ENCODE measurements at places on chromosomes 4 and X.

DNA sequence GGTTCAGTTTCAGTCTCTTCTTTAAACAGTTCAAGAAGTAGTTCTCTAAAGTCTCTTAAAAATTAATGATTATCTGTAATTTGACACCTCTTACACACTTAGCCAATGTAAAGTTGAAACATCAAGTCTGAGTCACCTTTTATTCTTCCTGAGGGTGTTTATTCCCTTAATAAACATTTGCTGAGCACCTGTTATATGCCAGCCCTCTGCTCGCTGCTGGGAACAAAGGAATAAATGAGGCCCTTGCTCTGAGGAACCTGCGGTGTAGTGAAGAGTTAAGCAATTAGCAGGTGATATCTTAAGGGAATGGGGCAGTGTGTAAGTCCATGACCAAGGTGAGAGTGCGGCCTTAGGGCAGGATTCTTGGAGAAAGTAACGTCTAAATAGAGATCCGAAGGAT, 5.2 kb upstream of the NDNF start:
- no peak for DNase-seq

- no peak for DNase-seq
Observed at GRCh38 chr4:13471400-13471799, 12.7 kb downstream of the RAB28 start.

- DNase-seq, result no peak
Observed at GRCh38 chr4:15427161-15427560, 672 bp upstream of the C1QTNF7 start.

- DNase-seq, result no peak
Observed at GRCh38 chr4:75666299-75666698, 6.9 kb downstream of the G3BP2 start.

DNA sequence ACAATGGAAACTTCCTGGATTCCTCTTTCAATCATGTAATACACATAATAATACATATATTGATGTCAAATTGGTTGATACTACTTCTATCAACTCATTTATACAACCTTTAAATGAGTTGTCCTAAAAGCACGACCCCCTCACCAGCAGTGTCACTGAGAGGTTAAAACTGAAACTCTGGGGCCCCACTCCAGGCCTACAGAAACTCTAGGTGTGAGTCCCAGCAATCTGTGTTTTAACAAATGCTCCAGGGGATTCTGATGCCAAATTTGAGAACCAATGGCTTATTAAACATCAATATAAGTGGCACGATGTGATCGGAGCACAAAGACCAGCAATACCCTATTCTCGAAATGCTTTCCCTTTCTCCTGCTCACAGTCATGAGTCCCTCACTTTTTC, 47.9 kb downstream of the ATP8A1 start:
- DNase-seq, result no peak

- no peak for DNase-seq
Observed at GRCh38 chr4:13641084-13641483, 13.6 kb upstream of the BOD1L1 start.

DNA sequence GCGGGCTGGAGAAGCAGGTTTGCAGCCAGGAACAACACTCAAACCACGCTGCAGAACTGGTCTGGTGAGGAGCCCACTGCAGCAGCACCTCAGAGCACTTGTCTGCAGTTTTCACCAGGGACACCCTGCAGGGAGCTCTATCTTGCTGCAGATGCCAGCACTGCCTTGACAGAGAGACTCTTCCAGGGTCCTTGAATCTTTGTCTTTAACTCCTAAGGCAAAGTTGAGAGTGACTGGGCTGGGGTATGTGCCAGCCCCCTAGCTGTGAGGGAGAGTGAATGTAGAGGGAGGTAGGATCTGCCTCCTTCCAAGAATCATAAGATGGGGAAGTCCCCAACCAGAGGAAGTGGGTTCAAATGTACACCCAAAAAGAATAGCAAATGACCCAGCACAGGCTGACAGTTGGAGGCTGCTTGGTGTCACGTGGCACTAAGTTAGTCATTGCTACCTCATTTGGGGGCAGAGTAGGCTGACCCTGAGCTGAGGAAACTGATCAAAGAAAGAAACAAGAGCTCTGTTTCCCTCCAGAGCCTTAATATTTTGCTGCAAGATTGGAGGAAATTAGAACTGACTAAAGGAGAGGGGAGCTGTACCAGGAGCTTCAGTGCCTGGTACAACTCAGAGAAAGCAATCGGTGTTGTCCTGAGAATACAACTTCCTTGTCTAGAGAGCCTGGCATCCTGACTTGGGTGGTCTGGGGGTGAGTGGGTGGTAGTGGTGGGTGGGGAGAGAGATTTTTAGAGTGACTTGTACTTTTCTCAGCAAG, 28.2 kb upstream of the HUWE1 start:
- DNase-seq, result no peak

GRCh38 chrX:118348186-118348810, 2.4 kb downstream of the WDR44 start:
- no peak for DNase-seq

DNA sequence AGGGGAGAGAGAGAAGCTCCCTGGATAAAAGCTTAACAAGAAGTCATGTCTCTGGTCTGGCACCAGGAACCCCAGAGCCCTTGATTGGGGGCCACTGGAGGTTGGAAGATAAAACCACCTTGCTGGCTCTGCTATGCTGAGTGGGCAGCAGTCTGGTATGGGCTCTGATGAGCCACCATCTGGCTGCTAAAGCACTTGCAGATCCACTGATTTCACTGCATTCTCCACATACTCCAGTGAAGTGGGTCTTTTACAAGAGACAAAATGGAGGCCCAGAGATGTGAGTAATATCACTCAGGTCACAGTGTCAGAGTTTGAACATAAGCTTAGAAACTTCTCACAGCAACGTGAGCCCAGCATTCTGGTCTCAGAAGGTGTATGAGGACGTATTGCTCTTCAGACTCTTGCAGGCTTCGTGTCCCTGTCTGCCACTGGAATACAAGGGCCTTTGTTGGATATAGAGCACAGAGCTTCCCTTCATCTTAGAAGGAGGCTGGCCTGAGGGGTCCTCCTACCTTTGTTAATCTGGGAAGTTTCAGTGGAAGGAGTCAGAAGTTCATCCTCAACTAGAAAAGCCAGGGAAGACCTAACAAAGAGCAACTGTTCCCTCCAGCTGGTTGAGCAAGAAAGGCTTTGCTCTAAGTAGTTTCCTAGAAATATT, 11.8 kb downstream of the CLDN2 start:
- no peak for DNase-seq

DNA sequence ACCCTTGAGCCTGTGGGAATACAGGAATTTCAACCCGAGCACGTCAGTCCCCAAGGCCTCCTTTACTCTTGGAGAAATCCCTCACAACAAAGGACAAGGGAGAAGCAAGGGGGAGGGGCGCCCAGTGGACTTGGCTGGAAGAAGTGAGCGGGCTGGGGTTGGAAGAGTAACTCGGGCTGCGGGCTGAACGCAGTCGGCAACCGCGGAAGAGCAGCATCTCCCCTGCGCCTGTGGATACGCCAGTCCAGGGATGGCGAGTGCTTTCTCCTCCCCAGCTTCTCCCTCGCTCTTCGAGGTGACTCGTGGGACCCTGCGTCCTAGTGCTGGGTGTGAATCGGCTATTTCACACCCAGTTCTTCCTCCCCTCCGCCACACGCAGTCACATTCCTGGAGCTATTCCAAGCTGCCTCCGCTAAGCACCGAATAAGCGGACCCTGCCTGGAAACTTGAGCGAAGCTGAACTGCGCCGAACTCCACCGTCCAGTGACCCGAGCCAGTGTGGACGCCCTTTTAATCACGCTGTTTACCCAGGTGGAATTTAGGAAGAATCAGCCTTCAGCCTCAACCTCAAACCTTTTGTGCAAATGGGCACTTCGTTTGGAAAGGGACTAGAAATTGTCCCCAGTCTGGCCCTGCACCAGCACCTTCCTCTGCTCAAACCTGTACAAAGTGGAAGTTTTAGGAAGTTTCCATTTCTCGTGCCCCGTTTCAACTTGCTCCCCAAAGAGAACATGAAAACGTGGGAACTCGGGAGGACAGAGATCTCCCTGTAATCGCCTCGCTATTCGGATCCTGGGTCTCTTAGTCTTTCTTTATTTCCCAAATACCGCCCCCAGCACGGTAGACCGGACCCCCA, 64.3 kb upstream of the WDR17 start:
- DNase-seq, result peak; percentile 9

DNA sequence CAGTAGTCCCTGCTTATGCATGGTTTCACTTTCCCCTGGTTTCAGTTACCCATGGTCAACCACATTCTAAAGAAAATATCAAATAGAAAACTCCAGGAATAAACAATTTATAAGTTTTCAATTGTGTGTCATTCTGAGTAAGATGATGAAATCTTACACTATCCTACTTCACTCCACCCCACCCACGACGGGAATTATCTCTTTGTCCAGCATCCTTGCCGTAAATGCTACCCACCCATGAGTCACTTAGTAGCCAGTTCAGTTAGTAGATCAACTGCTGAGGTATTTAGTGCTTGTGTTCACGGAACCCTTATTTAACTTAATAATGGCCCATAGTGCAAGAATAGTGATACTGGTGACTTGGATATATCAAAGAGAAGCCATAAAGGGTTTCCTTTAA, 91.4 kb downstream of the KLHL13 start:
- DNase-seq, result no peak

DNA sequence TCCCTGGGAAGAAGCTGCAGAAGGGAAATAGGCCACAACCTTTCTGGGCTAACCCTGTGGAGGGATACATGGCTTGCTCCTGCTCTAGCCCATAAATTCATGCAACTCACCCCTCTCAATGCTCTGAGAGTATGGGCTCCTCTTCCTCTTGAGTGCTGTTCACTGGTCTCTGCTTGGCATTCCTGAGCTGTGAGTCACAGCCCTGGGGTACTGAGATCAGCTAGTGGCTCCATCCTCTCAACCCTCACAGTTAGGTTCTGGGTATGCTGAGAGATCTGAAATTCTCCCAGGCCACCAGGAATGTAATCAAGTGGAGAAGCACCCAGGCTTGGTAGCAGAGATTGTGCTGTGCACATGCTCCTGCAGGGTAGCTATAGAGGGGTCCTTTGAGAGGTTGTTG, 60.6 kb upstream of the SPANXN2 start:
- no peak for DNase-seq

- no peak for DNase-seq
Observed at GRCh38 chr4:1980561-1981041, 28.2 kb downstream of the NELFA start.

DNA sequence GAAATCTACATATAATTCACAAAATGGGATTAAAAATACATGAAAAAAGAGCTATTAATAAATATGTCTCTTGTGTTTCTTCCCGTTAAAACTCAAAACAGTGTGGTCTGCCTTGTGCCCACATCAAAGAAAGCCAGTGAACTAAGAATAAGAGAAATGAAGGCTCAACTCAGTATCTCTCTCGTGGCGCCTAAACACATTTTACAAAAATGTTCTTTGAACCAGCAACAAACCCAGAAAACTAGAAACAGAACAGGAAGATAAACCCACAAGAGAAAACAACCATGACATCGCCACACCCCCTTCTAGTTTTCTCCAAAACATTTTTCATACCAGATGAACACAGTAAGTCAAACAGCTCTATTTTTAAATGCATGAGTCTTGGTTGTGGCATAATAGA, 130.1 kb downstream of the DCHS2 start:
- DNase-seq, result no peak

GRCh38 chrX:13257223-13258051, 62.4 kb downstream of the ATXN3L start:
- DNase-seq, result no peak

- no peak for DNase-seq
Observed at GRCh38 chr4:99394896-99395295, 40.2 kb downstream of the ADH7 start.

GRCh38 chr4:74499986-74500781, 55.2 kb downstream of the AREG start:
- peak; percentile 35 for DNase-seq

DNA sequence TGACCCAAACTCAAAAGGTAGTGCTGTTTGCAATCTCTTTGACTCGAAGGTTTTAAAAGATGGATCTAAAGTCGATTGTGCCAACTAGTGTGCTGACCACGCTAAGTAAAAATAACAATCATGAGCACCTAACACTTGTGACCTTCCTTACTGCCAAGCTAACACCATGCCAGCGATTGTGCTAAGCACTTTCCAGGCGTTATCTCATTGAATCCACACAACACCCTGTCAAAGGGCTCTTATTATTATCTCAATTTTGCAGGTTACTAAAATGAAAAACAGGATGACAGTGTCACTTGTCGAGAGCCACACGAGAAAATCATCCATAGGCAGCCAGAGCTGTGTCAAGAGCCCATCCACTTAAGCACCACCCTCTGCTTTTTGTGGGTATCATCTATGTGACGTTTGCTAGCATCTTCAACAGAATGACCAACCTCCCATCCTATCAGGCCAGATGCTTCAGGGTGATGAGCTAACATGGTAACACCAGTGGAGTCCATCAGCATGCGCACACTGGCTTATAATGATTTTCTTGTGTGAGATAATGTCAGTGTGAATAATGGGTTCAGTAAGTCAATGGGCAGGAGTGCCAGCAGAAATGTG, 893 bp upstream of the GAB3 start:
- DNase-seq, result no peak

DNA sequence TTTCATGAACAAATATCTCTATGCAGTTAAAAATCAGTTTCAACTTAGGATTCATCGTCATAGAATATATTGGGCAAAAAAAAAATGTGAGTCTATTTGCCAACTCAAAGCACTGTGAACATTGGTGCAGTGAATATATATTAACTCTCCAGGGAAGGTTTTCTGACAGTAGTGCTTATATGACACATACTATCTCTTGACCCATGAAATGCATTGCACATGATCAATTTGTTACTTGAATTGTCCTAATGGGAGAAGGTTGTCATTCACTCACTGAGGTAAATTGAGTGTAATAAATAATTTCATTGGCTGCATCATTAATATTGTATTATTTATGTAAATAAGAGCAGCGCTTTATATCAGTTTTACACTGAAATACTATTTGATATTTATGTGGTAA, 2458.5 kb downstream of the ARAP2 start:
- no peak for DNase-seq

- no peak for DNase-seq
Observed at GRCh38 chr4:42453612-42454011, 56.3 kb downstream of the SHISA3 start.

- DNase-seq, result no peak
Observed at GRCh38 chr4:163110442-163110841, 56.2 kb downstream of the NAF1 start.

- DNase-seq, result no peak
Observed at GRCh38 chr4:31097999-31098398, 377.8 kb downstream of the PCDH7 start.

GRCh38 chrX:140733766-140734342, 24.3 kb downstream of the LINC00632 start:
- DNase-seq, result peak; percentile 30
